ENCODE measurements at places on chromosomes 3 and 15. TPM values are rescaled to one million over a fixed set of nuclear protein-coding genes. Genes with fewer than 3 reads are reported as not detected.

The TPRG1 gene
- 9.7 TPM for total RNA-seq

- H3K27me3 ChIP-seq = no peaks in the 10 kb centered on the region
- DNase-seq = no peak
- H3K4me3 ChIP-seq = no peak overlapping the region
- peaks cover 2% of the 10 kb centered on the region for H3K4me1 ChIP-seq
- H3K27ac ChIP-seq = no peak overlapping the region
Observed at GRCh38 chr3:4078903-4079302, 224.3 kb upstream of the SETMAR start.

- H3K4me1 ChIP-seq = peaks cover 21% of the 10 kb centered on the region
- no peak overlapping the region for H3K4me3 ChIP-seq
- peaks cover 36% of the 10 kb centered on the region for H3K36me3 ChIP-seq
Observed at GRCh38 chr15:75483961-75484360, 32.5 kb upstream of the SIN3A start.

DNA sequence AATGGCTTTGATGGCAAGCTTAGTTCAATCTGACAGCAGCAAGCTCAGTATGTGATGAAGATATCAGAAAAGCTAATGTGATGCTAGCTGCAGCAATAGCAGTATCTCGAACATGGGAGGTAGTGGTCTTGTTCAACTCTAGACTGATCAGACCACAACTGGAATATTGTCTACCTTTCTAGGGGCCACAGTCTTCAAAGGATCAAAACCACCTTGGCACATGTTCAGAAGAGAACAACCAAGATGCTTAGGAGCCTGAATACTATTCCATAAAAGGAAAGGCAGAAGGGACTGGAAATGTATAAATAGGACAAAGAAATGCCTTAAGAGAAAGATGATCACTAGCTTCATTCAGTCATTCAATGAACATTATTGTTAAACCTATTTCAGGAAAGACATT lies 2.3 kb downstream of the C3orf70 start:
- peaks cover 37% of the 10 kb centered on the region for H3K27me3 ChIP-seq
- no peak for DNase-seq

The ZBTB47 gene
- 0.41 TPM for total RNA-seq

The LNP1 gene
- total RNA-seq = 2.3 TPM

The UQCC5 gene
- 12.9 TPM for total RNA-seq

- no peak overlapping the region for H3K27ac ChIP-seq
- H3K4me1 ChIP-seq = no peaks in the 10 kb centered on the region
- H3K4me3 ChIP-seq = no peak overlapping the region
- H3K36me3 ChIP-seq = no peaks in the 10 kb centered on the region
- no peak for DNase-seq
Observed at GRCh38 chr3:168570404-168571155, 474.9 kb upstream of the GOLIM4 start.

The NRROS gene
- 37.5 TPM for total RNA-seq
